ENCODE measurements at places on chromosomes 7 and 10. TPM values are rescaled to one million over a fixed set of nuclear protein-coding genes. Genes with fewer than 3 reads are reported as not detected.

Gene STEAP2
- total RNA-seq, result 22.2 TPM

Gene EBF3
- total RNA-seq, result 0.23 TPM

Gene DDIT4
- total RNA-seq, result 49.6 TPM

Gene RGS10
- 14.9 TPM for total RNA-seq

Gene FOXI2
- not detected for total RNA-seq

Gene TLX1
- total RNA-seq, result 0.93 TPM

Gene CALML5
- not detected for total RNA-seq

Gene ASIC3
- 3.4 TPM for total RNA-seq

Gene CLRN3
- total RNA-seq, result 121 TPM

Gene SAMD9
- total RNA-seq, result 22.6 TPM

Gene CTAGE4
- total RNA-seq, result 9.5 TPM

Gene SVIL
- total RNA-seq, result 86.0 TPM

Gene DNAJC1
- 30.3 TPM for total RNA-seq

Gene ARL5B
- total RNA-seq, result 14.5 TPM

Gene PVRIG
- 0.76 TPM for total RNA-seq

Gene UTF1
- total RNA-seq, result not detected

Gene GRID1
- 0.87 TPM for total RNA-seq

Gene GJD4
- total RNA-seq, result not detected

Gene PSMG3
- 26.0 TPM for total RNA-seq

Gene ENKUR
- total RNA-seq, result 0.98 TPM

Gene KAZALD1
- total RNA-seq, result 16.7 TPM

Gene NRBF2
- total RNA-seq, result 25.4 TPM

Gene ERV3-1
- 6.8 TPM for total RNA-seq

Gene AGR3
- total RNA-seq, result 172 TPM

Gene CRPPA
- total RNA-seq, result 2.9 TPM

All from mucosa of descending colon (tissue), 3 donors.